ENCODE measurements at places on chromosomes 2 and 18.

DNA sequence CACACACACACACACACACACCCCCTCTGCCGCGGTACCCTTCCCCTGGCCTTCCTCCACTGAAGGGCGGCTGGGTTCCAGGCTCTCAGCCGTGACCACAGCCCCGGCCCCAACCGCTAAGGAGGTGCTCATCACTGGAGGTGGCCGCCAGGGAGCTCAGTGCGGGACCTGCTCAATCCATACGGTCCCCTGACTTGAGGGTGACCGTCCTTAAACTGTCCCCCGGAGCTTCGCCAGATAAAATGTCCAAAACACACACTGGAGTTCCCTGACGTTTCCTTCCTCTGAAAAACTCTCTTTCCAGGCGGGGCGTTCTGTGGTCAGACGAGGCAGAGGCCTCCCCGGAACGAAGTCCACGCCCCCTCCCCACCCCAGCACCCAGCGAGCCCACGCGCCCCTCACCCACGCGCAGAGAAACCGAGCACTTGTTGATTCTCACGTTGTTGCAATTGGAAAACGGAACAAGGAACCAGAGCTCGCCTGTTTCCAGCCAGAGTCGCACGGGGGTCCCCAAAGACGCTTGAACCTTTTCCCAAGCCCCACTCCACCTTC, 1.4 kb downstream of the MBP start:
- no peak for DNase-seq

DNA sequence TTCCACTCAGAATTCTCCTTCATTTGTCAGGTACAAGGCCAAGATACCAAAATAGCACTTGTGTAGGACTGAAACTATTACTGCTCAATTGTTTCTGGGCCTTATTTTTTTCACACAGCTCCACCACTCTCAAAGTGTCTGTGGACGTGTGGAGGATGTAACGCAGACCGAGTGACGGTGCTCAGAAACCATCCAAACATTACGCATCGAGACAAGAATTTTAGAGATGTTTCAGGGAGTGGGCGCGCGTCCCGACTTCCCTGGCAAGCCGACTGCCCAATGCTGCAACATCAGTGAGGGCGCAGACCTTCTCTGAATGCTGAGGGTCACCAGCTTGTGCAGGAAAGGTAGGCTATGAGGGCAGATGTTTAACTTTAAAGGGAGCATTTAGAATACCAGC, 108.4 kb downstream of the GATA6 start:
- no peak for DNase-seq

DNA sequence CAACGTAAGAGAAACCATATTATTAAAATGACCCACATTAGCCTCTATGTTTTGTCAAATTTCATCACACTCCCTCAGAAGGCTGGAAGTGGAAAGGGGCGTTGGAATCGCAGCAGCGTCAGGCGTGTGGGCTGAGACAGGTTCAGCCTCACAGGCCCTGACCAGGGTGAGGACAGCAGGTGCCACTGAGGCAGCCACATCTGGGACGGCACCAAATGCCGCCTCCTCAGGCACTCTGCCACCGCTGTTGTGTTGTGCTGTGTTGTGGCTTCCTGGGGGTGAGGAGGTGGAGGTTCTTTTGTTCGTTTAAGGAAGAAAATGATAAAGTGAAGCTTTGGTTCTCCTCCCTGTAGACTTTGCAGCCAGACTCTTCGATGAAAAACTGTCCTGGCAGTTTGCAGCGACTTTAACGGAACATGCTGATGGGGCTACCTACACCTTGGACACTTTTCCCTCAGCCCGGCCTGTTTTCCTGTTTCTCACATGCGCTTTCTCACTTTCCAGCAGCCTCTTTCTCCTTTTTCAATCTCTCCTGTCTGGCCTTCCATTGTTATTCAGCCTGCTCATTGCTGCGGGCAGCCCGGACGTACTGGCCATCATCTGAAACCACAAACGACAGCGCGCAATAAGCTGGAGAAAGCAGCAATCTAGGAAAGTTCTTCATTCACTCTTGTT, 44.9 kb upstream of the SALL3 start:
- no peak for DNase-seq

GRCh38 chr2:39666491-39667101, 879 bp downstream of the TMEM178A start:
- no peak for DNase-seq

- DNase-seq: no peak
These were observed 12.9 kb downstream of the CD226 start for GRCh38 chr18:69934601-69935265.

- DNase-seq: no peak
These were observed 8.1 kb downstream of the STK39 start for GRCh38 chr2:168239281-168239680.

Measured in WTC11 (cell line).